ENCODE measurements at places on chromosomes 4 and X.

DNA sequence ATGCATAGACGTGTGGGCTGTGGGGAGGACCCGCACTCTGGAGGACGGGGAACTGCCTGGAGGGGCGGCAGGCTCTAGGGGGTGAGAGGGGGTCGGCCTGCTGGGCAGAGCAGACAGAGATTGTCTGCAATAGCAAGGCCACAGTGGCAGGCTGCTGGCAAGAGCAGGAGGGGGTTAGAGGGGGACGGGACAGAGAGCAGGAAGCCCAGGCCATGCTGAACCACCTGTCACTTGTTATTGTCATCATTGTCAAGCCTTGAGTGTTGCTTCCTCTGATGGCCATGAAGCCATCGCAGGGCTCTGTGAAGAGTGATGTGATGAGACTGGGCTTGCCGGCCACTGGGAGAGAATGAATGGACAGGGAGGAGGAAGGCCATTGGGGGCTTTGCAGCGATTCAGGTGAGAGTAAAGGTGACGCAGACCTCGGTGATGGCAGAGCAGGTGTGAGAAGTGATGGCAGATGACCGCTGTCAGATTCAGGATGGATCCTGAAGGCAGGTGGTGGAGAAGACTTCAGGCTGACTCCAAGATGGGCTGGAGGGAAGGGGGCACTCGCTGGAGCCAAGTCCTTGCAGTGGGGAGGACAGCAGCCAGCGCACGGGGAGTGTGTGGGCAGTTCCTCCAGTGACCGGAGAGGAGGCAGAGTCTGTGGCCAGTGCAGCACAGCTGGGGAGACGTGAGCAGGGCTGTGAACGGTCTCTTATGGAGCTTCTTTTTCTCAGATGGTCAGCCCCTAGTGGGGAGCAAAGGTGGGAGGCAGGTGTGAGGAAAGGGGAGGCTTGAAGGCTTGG is 43.6 kb downstream of the HTT-AS start:
- DNase-seq, result no peak

DNA sequence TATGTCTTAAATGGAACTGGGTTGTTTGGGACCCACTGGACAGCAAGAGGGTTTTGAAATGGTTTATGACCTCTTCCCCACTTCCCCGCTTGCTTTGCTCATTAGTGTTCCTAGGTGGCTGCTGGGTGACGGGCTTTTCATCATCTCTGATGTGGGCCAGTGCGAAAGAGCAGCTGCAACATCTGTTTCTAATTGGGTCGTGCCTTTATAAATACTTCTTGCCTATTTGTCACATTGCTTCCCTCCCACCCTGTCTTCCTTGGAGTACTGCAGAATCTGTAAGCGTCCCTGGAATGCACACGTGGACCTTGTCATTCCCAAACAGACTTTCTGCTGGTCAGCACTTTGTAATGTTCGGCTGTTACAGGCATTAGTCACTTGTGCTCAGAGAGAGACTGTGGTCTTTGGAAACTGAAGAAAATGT is 35.2 kb downstream of the SEPTIN11 start:
- DNase-seq, result no peak

DNA sequence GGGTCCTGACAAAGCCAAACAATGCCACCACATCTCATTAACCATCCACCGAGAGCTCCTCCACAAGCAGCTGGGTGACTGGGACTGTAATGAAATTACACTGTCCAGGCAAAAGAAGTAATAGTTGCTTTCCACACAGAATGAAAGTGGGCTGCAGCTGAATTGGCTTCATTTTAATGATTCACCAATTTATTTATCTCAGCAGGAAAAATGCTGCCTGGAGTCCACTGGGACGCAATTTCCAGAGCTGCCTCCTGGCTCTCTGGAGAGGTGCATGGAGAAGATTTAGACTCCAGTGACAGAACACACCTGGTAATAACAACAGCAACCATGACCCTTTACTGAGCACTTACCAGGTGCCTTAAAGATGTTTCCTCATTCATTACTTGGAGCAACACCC is 226.7 kb downstream of the LDB2 start:
- no peak for DNase-seq

GRCh38 chrX:129000797-129001196 is 522.5 kb downstream of the SMARCA1 start:
- no peak for DNase-seq

DNA sequence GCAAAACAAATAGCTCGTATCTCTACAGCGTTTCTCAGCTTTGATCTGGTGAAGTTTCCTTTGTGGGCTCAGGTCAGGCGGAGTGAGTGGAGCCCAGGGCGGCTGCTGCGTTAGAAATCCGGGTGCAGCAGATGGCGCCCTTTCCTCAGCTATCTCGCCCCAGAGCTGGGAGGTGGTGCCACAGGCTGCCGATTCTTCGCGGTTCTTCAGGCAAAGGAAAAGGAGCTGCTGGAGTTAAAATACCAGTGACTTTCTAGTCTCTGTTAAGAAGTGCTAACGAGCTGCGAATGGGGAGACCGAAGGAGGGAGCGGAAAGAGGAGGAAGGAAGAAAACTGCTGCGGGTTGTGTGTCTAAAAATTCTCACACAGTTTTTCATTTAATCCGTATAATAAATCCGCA is 114.6 kb downstream of the CPE start:
- DNase-seq, result peak; percentile 22

DNA sequence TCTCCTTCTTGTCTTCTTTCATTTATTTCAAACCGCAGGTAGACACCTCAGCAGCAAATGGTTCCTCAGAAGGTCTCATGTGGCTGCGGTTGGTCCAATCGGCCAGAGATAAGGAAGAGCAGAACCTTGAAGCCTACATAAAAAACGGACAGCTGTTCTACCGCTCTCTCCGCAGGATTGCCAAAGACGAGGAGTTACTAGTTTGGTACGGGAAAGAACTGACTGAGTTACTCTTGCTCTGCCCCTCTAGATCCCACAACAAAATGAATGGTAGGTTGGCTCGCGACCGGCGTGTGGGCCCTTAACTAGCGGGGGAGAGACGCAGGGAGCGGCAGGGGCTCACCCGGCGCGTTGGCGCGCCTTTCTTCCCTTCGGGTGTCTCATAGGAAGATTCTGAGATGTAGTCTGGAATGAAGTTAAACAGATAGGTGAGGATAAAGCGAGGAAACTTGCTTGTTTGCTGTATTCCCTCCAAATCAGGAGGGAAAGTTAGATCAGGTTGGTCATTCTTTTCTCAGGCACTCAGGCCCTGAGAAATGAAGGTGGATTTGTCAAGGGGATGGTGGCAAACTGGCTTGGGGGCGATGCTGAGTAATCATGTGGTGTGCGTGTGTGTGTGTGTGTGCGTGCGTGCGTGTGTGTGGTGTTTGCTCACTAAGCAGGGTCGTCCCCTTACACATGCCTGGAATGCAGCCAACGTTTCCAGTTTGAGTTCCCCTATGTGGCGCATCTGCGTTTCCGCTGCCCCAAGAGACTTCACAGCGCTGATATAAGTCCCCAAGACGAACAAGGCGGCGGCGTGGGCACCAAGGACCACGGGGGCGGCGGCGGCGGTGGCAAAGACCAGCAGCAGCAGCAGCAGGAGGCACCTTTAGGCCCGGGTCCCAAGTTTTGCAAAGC is 4.2 kb downstream of the PRDM8 start:
- DNase-seq, result peak; percentile 49

- DNase-seq, result no peak
Measured at GRCh38 chr4:118270492-118270891, 82.3 kb downstream of the PRSS12 start.

DNA sequence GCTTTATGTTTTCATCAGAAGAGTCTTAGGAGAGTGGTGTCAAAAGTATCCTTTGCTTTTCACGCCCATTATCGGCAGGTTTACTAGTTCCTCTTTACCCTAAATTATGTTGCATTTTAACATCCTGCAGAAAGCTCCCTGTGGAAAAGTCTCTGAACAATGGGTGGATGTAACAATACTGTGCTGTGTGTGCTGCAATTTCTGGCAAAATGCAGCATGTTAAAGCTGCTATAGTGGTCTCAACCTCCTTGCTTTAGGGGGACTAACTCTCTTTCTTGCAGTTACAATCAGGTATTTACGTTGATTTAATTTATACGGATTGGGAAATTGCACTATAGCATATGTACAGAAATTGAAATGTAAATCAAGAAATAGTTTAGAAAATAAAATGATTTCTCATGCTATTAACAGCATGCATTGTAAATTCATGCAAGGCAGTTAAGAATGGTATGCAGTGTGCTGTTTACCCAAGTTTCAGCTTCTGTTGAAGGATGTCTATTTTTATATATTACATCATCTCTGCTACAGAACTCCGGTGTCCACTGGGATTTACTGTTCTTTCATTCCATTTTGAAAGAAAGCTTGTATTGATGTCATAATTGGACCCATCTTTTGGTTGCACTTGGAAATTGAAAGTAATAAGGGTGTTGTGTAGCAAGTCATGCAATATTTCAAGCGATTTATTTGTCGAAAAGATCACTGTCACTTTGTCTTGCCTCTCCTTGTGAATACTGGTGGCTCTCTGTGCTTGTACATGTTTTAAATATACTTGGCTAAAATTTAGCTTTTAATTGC is 145.7 kb downstream of the RAPGEF2 start:
- no peak for DNase-seq

DNA sequence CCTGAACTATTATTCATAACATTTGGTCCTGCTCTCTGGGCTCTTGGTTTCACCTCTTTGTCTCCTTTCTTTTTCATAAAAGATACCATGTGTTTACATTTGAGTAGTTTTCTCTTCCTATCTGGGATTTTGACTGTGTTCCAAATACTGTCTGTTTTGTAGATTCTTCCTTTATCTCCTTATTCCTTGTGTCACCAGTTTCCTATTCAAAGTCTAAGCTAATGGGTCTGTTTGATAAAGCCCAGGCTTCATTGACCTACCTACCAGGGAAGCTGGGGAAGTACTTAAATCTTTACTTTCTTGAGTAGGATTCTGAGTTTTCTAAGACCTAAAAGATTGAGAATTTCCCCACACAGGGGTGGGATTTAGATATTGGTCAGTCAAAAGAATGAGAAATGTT is 409.5 kb downstream of the RAPGEF2 start:
- no peak for DNase-seq

GRCh38 chrX:19990151-19990555 is 708 bp downstream of the BCLAF3 start:
- peak; percentile 5 for DNase-seq

DNA sequence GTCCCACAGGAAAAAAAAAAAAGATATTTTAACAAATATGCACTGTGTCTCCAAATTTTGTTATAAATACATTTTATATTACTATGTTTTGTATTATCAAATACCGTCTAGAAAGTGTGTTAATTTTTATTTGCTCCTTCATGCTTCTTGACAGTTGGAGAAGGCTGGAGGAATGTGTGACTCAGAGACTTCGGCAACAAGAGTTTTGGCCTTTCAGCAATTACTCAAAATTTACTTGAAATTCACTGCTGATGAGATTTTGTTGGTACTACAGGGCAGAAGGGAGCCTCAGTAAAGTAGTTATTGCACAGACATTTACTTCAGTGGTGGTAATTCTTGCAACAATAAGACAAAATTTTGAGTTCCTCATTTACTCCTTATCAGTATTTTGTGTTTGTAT is 2164.0 kb downstream of the PCDH7 start:
- no peak for DNase-seq

DNA sequence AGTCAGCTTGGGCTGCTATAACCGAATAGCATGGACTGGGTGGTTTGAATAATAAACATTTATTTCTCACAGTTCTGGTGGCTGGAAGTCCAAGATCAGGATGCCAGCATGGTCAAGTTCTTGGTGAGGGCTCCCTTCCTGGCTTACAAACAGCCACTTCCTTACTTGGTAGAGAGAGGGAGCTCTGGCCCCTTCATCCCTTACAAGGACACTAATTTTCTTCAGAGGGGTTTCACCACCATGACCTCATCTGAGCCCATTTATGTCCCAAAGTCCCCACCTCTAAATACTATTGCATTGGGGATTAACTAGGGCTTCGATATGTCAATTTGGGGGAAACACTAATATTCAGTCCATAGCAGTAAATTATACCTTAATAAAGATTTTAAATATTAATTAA is 61.8 kb downstream of the CLNK start:
- no peak for DNase-seq

Measured in activated T-helper 1 cell treated with Interleukin-2 at 50 U/mL for 16 hours (primary cell).